ENCODE measurements at places on chromosomes 7 and 10.

- DNase-seq = no peak
Measured at GRCh38 chr7:35415411-35415822, 161.5 kb upstream of the TBX20 start.

DNA sequence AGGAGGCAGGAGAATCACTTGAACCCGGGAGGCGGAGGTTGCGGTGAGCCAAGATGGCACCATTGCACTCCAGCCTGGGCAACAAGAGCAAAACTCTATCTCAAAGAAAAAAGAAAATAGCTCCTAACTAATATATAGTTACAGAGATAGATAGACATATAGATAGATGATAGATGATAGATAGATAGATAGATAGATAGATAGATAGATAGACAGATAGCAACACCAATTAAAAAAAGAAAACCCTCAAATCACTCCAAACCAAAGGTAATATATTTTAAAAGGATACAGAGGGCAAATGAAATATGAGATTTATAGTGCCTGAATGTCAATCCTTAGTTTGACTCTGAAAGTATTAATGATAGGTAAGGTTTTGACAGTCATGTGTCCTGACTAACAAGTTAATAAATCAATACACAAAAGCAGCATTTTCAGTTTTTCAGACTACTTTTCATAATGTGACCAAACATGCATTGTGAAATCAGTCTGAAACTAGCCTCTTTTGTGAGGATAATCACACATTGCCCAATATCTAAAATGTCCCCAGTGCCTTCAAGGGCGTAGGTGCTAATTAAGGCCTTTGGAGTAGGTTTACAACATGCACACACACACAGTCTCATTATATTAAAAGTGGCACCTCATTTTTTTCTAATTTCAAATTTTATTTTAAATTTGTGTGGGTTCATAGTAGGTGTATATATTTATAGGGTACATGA is 61.2 kb downstream of the BPGM start:
- no peak for DNase-seq

DNA sequence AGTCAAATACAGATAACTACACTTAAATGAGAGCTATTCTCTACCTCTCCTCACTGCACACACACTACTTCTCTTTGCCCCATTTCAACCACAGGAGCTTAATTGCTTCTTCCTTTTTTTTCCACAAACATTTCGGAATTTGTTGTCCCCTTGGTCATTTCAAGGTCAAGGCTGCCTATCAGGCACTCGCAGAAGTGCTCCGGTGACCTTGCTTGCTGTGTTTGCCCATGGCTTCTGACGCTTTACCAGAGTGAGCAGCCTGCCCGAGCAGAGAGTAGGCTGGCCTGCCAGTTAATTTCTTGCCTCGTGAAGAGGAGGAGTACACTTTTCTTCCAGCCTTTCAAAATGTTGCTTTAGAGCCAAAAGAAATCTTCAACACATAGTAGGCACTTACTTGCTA is 297.1 kb upstream of the LRGUK start:
- DNase-seq = no peak

- no peak for DNase-seq
Measured at GRCh38 chr7:103577059-103577458, 131.1 kb upstream of the SLC26A5 start.

DNA sequence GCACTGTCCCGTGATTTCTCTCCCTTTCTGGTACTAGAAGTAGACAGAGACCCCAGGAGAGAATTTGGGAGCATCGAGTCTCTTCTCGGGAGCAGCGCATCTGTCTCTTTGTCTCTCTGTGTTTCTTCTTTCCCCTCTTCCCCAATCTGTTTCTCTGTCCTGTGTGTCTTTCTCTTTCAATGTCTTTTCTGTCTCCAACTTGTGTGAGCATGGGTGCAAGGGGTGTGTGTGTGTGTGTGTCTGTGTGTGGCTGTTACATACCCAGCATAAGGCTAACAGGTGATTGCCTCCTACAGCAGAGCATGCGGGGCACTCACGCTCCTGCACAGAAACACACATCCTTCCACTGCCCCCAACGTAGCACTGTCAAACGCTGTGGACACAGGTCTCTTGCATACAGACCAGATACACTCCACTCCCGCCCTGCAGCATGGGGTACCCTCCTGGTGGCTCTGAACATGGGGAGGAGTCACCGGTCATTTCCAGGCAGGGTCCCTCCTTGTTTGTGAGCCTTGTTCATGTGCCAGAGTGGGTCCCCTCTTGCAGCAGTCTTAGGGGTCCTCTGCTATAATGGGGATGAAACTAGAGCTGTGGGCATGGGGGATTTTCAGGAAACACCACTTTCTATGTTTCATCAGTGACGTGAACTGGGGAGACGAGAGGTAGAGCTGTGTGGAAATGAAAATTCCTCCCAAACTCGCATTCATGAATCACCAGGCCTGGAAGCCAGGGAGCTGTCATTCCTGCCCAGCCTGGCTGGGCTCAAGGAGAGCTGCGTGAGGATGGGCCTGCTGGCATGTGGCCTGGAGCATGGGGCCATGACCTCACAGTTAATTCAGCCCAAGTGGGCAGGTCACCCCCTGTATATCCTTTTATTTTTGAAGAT is 980 bp downstream of the ADAMTS14 start:
- DNase-seq = no peak

Data from NCI-H748 treated with DMSO at 0.1 percent for 48 hours (cell line).